ENCODE measurements at places on chromosomes 3 and 15. TPM values are rescaled to one million over a fixed set of nuclear protein-coding genes. Genes with fewer than 3 reads are reported as not detected.

DNA sequence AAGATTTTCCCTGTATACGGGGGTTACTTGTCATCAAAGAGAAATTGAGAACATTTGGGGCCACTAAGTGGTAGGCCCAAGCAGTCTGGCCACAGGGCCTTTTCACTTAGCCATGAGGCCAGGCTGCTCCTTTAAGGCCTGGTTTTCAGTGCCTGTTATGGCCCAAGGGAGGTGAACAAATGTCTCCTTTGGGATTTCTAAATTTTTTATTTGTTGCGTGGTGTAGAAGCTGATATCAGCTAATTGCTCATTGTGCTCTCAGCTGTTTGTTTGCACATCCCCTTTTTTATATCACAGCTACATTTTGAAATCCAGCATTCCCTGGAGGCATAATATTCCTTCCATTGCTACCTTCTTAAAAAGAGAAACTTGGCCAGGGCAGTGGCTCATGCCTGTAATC lies 48.5 kb downstream of the RLBP1 start:
- no peak for DNase-seq

DNA sequence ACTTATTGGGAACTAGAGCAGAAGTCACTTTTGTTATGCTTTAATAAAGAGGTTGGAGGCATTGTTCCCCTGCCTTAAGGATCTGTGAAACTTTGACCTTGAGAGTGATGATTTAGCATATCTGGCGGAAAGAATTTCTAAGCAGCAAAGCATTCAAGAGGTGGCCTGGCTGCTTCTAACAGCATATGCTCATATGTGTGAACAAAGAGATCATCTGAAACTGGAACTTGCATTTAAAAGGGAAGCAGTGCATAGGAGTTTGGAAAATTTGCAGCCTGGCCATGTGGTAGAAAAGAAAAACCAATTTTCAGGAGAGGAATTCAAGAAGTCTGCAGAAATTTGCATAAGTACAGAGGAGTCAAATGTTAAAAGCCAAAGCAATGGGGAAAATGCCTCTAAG lies 56.4 kb upstream of the GOLIM4 start:
- DNase-seq = no peak

CYP11A1 gene
- total RNA-seq = 0.61 TPM

- no peak for DNase-seq
These were observed 265.0 kb downstream of the TAFA4 start for GRCh38 chr3:68667346-68667745.

CYP19A1 gene
- 0.21 TPM for total RNA-seq

DNA sequence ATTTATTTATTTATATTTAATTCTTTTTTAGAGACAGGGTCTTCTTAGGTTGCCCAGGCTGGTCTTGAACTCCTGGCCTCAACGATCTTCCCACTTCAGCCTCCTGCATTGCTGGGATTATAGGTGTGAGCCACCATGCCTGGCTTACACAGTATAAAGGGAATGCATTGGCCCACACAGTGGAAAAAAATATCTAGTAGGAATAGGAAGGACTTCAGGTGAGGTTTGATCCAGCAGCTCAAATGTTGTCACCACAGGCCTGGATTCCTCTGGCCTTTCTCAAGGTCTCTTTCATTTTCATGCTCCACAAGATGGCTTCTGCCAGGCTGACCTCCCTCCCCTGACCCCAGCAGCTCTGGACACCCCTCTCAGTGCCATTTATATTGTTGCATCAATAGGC lies 2.1 kb upstream of the SPTBN5 start:
- DNase-seq = no peak

DNA sequence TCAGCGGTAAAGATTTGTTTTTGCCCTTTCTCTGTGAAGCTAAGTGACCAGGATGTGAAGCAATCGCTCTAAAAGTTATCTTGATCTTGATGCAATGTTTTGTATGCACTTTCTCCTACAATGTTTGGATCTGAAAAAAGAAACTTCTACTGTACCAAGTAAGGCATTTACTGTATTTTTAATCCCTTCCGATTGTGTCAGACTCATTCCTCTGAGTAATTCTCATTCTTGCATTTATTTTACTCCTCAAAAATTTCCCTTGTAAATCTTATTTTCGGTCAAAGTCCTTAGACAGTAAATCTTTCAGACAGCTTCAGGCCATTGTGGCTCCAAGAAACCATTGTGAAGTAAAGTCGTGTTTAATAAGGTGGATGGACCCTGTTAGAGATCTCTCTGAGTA lies 141.9 kb downstream of the TP63 start:
- no peak for DNase-seq

ARID3B gene
- total RNA-seq = 3.0 TPM

GRCh38 chr3:79204351-79204750 lies 563.4 kb downstream of the ROBO1 start:
- DNase-seq = no peak

GRCh38 chr3:165837801-165838200 lies 578 bp upstream of the BCHE start:
- no peak for DNase-seq

- DNase-seq = no peak
These were observed 8.9 kb downstream of the ECE2 start for GRCh38 chr3:184284696-184285095.

VPS18 gene
- 17.5 TPM for total RNA-seq

CHDH gene
- total RNA-seq = 4.8 TPM

- no peak for DNase-seq
These were observed 34.0 kb upstream of the RPP14 start for GRCh38 chr3:58271901-58272501.

- DNase-seq = no peak
These were observed 64.9 kb downstream of the COL8A1 start for GRCh38 chr3:99702953-99703943.

OSTN gene
- total RNA-seq = 0.24 TPM

DNA sequence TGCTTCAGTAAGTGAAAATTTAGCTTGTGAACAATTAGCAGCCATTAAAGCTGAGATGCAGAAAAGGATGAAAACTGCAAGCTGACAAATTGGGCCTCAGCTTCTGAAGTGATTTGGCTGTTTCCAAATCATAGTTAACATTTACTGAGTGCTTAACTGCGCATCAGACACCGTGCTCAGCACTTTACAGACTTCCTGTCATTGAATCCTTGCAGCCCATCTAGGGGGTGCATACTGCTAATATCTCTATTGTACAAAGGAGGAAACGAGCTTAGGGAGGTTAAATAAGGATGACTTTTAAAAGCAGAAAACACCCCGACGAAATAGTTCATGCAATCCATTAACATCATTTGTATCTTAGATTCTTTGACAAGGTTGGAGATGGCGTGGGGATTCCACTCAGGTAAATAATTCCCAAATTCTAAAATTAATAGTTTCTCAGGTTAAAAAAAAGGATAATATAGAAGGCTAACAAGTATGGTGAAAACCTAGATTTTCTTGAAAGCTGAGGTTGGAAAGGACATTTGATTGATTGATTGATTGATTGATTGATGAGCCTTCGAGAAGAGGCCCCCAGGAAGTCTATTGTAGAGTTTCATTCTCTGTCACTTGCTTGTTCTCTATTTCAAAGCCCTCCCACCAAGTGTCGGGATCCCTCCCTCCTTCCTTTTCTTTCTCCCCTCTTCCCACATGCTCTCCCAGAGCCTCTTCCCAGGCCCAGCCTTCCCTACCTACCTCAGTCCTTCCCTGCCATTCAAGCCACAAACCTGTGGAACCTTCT lies 23.5 kb upstream of the EPHB3 start:
- no peak for DNase-seq

GRCh38 chr15:43913941-43914340 lies 87.1 kb downstream of the WDR76 start:
- no peak for DNase-seq

- DNase-seq = no peak
These were observed 1.5 kb downstream of the FOXL2NB start for GRCh38 chr3:138948371-138949001.

DNA sequence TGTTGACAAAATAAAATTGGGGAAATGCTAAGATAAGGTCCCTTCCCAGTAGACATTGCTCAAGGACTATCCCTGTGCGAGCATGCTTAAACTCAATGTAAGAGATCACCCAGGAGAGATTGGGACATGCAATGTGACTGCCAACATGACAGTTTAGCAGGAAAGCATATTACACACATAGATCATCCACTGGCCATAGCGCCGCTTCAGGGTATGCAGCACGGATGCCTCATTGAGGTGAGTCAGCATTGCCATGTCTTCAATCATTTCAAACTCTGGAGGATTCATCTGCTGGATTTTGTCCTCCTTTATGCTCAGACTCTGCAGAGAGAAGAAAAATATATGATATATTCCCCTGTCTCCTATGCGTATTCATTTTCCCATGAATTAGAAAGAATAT lies 8.9 kb downstream of the MYH15 start:
- DNase-seq = no peak

- no peak for DNase-seq
These were observed 28.8 kb downstream of the CYP11A1 start for GRCh38 chr15:74338676-74339075.

ALS2CL gene
- 9.7 TPM for total RNA-seq

DNA sequence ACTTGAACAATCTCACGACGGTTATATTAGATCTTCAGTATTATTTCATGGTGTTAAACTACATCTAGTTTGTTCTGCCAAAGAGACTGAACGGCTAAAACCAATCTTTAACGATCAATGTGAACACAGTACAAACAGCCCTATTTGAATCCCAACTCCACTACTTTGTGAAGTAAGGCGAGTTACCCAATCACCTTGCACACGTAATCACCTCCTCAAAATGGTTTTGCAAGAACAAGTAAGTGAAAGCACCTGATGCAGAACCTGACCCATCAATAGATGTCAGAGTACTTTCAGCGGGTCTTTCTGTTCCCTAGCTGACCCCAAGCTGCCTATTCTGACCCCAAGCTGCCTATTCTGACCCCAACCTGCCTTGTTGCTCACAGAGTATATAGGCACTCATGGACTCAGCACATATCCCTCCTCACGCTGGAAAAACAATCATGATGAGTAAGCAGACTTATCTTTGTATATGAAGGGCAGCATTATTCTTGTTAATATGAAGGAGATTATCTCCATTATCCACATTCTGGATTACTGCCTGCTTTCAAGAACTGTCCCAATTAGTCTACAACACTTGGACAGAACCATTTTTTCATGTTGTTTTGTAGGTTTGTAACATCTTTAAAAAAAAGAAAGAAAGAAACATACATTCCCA lies 3.7 kb downstream of the KPNA1 start:
- DNase-seq = no peak

CPLX3 gene
- not detected for total RNA-seq

KCNH8 gene
- total RNA-seq = 0.24 TPM

- DNase-seq = no peak
These were observed 29.0 kb upstream of the TIMP4 start for GRCh38 chr3:12187448-12188327.

EPHB1 gene
- total RNA-seq = 2.0 TPM

DNA sequence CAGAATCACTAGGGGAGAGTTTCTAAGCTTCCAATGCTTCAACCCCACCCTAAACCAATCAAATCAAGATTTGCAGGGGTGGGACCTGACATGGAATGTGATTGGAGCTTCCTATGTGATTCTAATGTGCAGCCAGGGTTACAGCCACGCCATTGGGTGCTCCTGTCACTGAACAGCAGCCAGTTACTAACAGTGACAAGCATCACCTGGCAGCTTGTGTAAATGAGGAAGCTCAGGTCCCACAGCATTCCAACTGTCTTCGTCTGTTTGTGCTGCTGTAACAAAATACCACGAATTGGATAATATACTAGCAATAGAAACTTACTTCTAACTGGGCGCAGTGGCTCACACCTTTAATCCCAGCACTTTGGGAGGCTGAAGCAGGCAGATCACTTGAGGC lies 294.9 kb downstream of the SHQ1 start:
- no peak for DNase-seq

DNA sequence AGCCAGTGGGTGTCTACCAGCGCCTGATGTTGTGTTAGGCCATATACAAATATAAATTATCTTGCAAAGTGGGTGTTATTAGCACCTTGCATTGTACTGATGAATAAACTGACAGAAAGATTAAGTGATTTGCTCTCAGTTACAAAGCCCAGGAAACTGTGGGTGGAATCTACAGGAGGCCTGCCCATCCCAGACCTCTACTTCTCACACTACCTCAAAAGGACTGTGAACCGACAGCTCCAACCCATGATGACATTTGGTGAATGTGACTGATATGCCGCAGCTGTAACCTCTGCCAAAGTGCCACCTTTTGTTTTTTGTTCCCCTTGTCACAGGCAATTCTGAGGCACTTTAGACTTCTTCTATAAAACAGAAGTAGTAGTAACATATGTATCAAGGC lies 43.7 kb upstream of the KCNMB2 start:
- no peak for DNase-seq

- DNase-seq = no peak
These were observed 7.4 kb downstream of the ZDHHC19 start for GRCh38 chr3:196203846-196204245.

MOBP gene
- not detected for total RNA-seq

GRCh38 chr3:39234651-39235050 lies 42.3 kb upstream of the XIRP1 start:
- no peak for DNase-seq

DNA sequence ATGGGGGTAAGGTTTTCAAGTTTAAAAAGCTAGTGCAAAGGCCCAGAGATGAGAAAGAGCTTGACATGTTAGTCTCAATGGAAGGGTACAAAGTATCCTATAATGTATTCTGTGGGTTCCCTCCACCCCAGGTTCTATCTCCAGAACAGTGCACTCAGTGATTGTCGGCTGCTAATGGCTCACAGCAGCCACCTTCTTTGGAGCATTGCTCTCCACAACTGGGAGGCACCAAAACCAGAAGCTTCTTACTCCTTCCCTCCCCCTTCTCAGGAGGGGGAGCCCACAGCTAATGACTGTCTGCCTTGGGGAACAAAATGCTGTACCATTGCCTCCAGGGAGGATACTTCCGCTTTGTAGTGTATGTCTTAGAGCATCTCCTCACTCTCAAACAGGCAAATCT lies 439.4 kb upstream of the RBMS3 start:
- DNase-seq = no peak

GRCh38 chr3:80994085-80994665 lies 767.3 kb downstream of the GBE1 start:
- no peak for DNase-seq

GRCh38 chr15:92111751-92112150 lies 258.2 kb downstream of the SLCO3A1 start:
- DNase-seq = no peak

DNA sequence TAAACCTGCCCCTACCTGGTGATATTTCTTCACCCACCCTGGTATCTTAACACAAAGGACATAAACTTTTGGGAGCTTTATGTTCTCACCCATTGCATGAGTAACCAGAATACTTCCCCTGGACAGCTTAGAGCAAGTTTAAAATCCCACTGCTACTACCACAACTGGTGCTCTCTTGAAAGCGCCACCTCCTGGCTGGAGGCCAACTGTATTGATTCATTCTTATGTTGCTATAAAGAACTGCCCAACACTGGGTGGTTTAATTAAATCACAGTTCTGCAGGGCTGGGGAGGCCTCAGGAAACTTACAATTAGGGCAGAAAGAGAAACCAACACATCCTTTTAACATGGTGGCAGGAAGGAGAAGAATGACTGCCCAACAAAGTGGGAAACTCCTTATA lies 592.4 kb downstream of the EPHA3 start:
- no peak for DNase-seq

DNA sequence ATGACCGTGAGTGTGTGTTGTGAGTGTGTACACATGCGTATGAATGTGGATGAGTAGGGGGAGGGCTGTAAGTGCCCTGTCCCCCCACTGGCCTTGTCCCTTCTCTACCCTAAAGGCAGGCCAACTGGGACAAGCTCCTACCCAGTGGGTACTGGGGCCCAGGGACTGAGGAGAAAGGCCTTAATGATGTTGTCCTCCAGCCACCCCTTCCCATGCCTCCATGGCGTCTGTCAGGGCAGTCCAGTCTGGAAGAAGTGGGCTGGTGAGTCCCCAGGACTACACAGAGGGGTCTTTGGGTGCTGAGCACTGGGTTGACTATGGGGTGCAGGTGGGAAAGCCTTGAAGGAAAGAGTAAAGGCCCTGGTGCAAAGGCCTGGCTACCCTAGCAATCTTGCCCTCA lies 16.9 kb upstream of the CORO2B start:
- no peak for DNase-seq
